NCI-H69 (cell line): ENCODE measurements at places on chromosomes 12 and 14.

- peak; percentile 75 for DNase-seq
These were observed 118.3 kb downstream of the MED13L start for GRCh38 chr12:116159175-116159574.

DNA sequence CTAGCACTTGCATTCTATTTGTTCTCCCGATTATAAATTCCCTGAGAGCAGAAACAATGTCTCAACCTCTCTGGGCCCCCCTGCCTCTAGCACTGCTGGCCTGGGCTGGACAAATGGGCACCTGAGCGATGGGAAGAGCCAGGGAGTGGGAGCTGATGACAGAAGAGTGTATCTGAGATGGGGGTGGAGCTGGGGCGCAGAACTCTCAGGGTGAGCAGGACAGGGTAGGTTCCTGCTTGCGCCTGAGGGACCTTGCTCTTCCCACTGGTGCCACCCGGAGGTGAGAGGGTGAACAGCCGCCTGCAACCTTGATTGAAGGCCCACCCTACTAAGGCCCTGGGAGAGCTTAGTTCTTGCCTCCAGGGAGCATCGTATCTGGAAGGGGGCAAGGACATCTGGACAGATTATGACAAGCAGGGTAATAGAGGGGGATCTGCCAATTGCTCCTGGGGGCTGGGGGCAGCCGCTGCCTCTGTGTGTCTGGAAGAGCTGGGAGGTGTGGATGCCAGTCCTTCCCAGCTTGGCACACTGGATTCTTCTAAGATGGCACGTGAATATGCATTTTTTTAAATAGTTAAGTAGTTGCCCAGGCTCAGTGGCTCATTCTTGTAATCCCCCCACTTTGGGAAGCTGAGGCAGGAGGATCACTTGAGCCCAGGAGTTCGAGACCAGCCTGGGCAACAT lies 43.0 kb upstream of the TSPAN9 start:
- peak; percentile 80 for DNase-seq

DNA sequence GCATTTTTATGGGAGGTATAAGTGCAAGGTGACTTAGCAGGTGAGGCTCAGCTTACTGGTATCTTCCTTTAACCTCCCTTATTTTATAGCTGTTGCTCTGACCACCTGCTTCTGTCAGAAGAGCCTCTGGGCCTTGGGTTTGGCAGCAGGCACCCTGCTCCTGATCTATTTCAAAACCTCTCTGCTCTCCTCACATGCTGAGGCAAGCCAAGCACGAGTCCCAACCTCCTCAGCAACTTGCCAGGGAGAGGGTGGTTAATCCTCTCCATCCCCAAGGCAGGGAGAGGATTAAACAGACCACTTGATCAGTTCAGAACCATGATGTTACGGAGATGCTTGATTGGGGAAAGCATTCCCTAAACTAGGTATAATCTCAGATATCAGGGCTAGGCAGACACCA lies 5.4 kb downstream of the PLEKHH1 start:
- DNase-seq, result no peak

- DNase-seq, result no peak
These were observed 50.6 kb downstream of the WDHD1 start for GRCh38 chr14:54976316-54976715.

DNA sequence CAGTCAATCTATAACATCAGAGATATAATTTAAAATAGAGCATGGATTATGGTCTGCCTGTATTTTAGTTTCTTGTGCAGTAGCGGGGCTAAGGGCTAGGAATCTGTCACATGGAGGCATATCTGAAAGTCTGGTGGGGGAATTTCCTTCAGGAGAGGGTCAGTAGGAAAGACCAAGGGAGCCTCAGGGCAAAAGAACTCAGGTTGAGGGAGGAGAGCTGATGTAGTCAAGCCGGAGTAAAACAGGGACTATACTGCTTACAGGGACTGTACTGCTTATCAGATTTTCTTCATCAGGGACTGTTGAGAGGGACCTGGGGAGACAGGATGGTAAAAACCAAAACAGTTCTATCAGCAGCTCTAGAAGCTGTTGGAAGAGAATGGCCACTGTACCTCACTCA lies 82.0 kb upstream of the CPM start:
- no peak for DNase-seq

DNA sequence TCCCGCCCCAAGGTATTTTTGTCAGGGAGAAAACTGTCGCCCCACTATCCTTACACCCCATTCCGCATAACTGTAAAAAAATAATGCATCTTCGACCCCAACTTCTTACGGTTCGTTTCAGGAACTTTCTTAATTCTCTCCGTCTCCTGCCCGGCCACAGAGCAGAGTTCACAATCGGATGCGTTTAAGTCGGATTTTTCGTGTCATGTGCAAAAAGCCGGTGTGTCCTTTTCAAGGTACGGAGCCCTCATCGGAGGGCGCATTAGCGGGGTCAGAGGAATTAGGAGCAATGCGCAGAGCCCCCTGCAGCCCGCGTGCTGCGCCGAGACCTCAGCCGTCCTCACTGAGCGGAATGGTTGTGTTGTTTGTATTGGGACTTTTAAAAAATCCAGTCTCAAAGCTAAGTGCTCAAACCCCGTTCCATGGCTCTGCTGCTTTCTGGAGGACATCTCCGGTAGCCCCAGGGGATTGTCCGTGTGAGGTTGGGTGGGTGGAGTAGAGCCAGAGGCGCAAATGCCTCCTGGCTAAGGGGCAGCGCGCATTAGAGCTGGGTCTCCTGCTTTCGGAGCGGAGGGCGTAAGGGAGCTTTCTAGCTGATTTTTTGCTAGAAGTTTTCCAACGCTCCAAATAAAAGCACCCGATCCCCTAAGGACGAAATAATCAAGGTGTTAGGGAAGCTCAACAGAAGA lies 3.9 kb upstream of the GSC start:
- no peak for DNase-seq

DNA sequence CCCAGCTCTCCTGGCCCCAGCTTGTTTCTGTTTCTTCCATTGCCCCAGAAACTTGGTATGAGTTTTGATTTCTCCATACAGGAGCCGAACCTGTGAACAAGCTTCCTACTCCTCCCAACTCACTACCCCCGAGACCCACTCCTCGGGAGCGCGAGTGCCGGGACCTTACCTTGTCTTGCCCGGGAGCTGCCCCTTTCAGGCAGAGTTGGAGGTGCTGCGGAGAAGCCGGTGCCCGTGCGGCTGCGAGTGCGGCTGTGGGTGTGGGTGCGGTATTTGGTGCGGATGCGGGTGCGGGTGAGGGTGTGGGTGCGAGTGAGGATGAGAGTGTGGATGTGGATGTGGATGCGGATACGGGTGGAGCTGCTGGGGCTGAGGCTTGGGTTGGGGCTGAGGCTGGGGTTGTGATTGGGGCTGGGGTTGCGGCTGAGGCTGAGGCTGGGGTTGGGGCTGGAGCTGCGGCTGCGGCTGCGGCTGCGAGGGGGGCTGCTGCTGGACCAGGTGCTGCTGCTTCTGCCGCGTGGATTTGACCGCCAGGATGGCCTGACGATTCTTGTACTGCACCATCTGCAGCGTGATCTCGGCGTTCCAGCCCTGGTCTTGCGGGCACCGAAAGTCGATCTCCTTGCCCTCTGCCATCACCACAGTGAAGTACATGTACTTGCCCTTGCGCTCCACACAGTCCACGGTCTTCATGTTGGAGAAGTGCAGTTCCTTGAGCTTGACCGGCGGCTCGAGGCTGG lies 1.1 kb downstream of the PHLDA1 start:
- peak; percentile 67 for DNase-seq

DNA sequence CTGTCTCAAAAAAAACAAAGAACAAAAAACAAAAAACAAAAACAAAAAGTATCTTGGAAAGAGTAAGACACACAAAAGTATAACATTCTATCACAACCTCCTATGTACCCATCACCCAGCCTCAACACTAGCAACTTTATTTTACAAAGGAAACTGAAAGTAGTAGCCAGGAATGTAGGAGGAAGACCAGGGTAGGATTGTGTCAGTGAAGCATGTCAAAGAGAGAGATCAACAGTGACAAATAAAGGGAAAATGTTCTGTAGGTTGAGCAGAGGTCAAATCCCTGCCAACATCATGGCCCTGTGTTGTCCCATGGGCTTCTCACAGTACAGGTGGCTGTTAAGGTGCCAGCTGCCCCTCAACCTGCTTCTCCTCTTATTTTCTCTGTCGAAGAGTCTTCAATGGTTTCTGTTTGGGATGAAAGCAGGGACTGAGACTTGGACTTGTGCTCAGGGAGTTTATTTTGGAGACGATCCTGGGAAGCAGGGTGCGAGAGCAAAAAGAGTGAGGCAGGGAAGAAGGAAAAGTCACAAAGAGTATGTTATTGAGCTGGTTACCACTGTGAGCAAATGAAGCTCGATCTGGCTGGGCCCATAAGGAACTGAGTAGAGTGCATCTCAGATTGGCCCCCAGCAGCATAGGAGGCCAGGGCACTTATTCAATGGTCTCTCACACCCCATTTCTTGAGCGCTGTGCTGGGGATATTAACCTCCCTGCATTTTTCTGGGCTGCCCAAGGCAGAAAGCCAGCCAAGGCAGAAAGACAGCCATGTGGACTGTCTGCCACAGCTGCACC lies 29.4 kb upstream of the CTDSP2 start:
- DNase-seq, result no peak

- no peak for DNase-seq
These were observed 60.2 kb downstream of the SINHCAF start for GRCh38 chr12:31265722-31266121.

GRCh38 chr12:102093319-102093718 lies 26.6 kb downstream of the NUP37 start:
- no peak for DNase-seq

GRCh38 chr12:124963211-124963610 lies 25.7 kb downstream of the DHX37 start:
- no peak for DNase-seq

- no peak for DNase-seq
These were observed 412.1 kb downstream of the DAD1 start for GRCh38 chr14:22176957-22177356.

GRCh38 chr14:30651937-30652336 lies 29.8 kb downstream of the SCFD1 start:
- no peak for DNase-seq

DNA sequence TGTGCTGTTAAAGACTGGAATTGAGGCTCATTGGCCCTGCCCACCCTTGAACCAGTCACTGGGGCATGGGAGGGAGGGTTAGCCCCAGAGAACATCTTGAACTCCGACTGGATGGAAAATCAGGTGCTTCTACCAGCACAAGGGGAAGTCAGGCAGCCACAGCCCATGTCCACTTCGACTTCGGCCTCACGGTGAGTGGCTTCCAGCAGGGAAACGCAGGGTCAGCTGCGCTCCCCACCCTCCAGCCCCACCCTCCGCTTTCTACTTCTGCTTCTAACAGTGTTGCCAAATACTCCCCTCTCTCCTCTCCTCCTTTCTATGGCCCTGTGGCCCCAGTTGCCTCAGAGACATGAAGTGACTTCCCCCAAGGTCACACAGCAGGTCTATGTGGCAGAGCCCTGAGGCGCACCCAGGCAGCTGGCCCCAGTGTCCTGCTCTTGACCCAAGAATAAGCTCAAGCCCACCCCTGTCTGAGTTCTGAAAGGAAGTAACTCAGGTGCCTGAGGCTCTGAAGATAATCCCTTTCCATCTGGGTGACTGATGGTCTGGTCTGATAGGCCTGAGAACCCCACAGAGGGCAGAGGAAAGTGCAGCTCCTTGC lies 11.9 kb upstream of the SH2B3 start:
- no peak for DNase-seq

DNA sequence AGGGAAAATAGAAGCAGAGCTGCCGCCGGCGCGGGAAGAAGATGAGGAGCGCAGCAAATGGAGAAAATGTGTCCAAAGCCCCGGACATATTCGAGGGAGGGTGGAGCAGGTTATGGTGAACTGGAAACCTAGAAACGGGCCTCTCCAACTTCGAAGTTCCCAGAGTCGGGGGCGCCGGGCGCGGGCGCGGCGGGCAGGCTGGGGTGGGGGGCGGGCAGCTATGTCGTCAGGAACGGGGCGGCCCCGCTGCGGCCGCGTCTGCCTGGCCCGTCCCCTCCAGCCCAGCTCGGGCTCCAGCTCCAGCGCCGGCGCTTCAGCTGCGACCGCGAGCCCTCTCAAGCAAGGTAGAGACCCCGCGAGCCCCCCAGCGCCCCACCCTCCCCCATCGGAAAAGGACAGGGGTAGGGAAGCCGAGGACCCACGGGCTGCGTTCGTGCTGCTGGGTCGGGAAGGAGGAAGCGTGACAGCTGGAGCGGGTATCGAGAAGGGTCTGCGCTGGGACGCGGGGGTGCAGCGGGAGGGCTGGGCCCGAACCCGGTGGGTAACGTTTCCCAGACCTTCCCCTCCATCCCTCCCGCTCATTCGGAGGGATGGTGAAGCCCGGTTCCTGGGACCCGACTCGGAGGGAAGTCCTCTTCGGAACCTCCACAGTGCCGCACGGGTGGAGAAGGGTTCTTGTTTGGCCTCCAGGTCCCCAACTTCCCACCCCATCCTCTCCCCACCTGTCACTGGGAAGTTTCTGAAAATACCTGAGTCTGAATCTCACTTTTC lies 1.0 kb downstream of the DGKA start:
- peak; percentile 53 for DNase-seq

GRCh38 chr14:91394105-91395081 lies 23.2 kb downstream of the CCDC88C start:
- DNase-seq, result peak; percentile 98

GRCh38 chr12:86134561-86134960 lies 121.6 kb downstream of the MGAT4C start:
- DNase-seq, result peak; percentile 54

DNA sequence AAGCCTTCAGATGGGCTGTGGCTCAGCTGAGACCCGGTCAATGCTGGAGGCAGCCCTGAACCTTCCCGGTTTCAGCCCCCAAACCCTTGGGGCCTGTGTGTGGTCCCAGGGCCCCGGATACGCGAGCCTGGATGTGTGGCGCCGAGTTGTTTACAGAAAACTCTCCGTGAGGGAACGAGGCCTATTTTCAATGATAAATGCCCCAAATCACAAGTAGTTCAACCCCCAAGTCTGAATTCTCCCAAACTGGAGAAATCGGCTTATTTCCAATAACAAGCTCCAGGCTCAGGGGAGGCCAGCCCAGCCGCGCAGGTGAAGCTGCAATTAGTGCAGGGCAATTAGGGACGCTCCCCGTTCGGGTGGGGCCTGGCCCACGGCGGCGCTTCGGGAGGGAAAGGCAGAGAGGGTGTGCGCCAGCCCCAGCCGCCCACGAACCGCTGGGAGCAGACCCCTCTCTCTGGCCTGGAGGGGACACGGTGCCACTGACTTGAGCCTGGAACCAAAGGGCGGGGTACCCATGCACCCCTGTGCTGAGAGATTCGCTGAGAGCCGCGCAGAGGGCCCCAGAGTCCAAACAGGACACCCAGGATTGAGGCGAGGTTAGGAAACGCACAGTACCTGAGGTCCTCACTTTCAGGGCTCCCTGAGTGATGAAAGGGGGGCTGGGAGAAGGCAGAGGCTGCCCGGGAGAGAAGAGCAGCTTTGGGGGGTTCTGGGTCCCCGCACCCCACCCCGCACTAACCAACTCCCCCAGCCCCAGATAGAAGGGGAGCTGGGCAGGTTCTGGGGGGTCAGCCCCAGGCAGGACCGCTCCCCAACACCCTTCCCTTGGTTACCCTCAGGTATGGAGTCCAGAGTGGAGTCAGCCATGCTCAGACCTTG lies 14.2 kb upstream of the ANKRD9 start:
- peak; percentile 88 for DNase-seq
